Umbilical cord (tissue), 2 donors: ENCODE measurements at places on chromosomes 7 and 10.

- no peak for DNase-seq
These were observed 4.6 kb downstream of the NCAPG2 start for GRCh38 chr7:158700008-158700407.

GRCh38 chr10:58010073-58010702, 257.5 kb downstream of the IPMK start:
- DNase-seq, result no peak

- DNase-seq, result no peak
These were observed 236.2 kb downstream of the ELFN1 start for GRCh38 chr7:1906087-1906830.

GRCh38 chr7:74179935-74180604, 5.9 kb downstream of the EIF4H start:
- DNase-seq, result no peak

DNA sequence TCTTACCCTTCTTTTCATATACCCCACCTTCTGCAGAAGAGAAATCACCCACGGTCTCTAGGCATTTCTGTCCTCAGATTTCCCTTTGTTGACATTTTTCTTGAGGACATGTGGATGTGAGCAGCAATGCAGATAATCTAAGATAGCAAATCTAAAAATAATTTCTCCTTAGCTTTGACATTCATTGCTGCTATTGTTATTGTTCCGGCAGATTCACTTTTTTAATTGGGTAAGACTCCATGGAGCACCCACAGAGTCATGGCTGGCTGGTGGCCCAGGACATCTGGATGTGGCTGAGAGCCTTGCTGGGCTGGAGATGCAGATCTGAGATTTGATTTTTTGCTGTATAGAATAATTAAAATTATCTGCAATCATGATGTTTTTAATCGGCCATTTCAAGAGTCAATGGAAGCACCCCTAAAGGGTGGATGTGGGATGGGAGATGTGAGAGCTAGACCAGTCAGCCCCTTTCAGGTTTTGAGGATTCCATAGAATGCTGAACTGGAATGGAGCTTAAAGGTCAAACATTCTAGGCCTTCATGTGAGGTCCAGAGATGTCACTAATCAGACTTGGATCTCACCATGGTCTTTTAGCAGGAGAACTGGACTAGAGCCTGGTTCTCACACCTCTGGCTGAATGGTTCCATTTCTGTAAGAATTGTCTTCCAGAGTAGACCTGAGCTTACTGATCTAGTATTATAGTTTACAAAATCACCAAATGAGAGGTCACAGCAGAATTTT, 37.5 kb downstream of the TAS2R41 start:
- DNase-seq, result no peak

DNA sequence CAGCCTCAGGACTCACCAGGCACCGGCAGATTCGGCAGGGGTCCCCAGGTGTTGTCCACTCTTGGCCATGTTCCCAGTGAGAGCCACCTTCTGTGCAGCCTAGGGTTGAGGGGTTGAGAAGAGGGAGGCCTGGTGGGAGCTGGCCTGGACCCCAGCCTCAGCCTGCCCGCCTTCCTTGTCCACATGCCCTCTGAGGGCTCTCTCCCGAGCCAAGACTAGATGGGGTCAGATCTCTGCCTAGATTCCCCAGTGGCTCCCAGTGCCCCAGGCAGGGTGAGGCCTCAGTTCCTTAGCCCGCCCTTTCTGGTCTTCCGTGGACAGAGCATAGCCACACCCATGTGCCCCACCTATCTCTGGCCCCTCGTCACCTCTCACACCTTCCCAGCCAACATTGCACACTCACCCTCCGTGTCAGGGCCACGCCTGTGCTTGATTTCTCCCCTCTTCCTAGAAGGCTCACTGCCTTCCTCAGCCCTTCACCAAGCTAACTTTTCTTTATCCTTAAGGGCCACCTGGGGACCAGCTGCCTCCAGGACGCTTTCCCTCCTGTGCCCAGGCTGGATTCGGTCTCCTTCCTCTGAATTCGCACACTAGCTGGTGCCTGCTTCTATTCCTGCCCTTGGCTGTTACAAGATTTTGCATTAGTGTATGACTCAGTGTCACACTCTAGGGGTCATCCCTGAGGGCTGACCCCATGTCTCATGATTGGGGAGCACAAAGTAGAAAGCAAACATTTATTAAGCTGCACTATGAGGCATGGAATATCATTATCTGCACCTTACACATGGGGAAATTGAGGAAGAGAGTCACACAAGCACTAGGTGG, 7.5 kb downstream of the KCP start:
- no peak for DNase-seq

- peak; percentile 75 for DNase-seq
These were observed 15.4 kb downstream of the GSDME start for GRCh38 chr7:24741679-24742505.

- no peak for DNase-seq
These were observed 1.4 kb downstream of the RAB11FIP2 start for GRCh38 chr10:118045158-118045836.

DNA sequence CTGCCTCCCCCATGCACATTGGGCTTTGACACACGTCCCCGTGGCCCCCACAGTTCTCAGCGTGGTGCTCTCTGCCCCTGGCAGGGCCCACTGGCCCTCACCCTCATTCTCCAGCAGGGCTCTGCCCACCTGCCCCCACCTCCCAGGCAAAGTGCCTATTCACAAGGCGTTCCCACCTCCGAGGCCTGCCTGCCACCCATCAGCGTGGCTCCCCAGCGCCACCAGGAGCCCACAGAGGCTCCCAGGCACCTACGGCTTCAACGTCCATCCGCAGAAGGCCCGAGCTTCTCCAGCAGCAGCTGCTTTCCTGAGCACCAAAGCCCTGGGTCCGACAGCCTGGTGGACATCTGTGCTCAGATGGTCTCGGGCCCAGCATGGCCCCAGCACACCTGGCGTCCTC, 211.8 kb upstream of the PPP2R2D start:
- no peak for DNase-seq

DNA sequence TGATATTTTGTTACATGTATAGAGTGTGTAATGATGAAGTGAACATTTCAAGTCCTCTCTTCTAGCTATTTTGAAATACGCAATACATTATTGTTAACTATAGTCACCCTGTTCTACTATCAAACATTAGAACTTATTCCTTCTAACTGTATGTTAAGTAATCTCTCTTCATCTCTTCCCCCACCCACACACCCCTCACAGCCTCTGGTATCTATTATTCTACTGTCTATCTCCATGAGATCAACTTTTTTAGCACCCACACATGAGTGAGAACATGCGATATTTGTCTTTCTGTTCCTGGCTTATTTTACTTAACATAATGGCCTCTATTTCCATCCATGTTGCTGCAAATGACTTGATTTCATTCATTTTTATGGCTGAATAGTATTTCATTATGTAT, 57.7 kb upstream of the EGR2 start:
- DNase-seq, result no peak

- peak; percentile 66 for DNase-seq
These were observed 274.4 kb downstream of the NEBL start for GRCh38 chr10:20622531-20623211.

GRCh38 chr10:59126261-59126660, 50.2 kb upstream of the PHYHIPL start:
- no peak for DNase-seq

DNA sequence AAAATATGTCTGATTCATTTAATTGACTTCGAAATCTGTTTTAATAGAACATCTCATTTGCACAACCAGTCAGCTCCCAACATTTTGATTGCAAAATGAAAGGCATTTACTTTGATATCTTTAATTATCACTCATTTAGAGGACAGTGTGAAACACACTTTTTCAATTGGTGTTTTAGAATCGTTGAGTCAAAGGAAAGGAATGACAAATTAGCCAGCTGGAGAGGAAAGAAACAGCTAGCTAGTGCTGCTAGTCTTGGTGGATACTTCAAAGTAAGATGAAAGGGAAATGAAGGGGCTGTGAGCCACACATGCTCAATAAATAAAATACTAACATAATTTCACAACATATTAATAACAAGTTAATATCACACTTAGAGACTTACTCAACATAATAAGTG, 570.2 kb downstream of the PHTF2 start:
- no peak for DNase-seq

GRCh38 chr7:43942997-43943396, 16.8 kb downstream of the UBE2D4 start:
- DNase-seq, result no peak

DNA sequence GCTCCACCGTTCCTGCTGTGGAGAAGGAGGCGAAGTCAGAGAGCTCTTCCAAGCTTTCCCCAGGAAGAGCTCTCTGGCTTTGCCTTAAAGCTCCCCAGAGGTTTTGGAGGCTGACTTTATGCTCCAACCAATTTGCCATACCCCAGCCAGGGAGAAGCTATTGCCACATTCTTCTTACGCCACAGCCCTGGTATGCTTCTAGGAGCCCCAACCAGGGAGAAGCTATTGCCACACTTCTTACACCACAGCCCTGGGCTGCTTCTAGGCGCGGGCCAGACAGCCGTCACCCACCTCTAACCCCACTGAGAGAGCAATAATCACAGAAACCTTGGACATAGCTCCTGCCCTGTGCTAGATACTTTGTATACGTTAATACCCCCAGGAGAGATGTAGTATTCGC, 951 bp downstream of the ELOVL3 start:
- no peak for DNase-seq

DNA sequence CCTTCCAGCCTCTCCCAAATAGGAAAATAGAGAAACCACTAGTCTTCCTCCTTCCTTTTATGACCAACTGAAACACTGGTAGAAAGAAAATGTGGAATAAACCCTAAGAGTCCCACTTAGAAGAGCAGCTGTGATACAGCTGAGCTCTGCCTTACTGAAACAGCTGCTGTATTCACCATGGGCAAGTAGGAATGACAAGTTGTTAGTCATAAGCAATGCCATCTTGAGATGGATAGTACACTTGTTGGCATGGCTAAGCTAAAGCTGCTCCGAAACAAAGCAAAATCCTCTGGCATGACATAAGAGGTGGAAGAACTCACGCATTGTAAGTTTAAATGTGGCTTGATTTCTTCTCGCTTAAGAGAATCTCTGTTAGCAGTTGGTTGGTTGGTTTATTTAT, 48.3 kb upstream of the TMEM236 start:
- no peak for DNase-seq

DNA sequence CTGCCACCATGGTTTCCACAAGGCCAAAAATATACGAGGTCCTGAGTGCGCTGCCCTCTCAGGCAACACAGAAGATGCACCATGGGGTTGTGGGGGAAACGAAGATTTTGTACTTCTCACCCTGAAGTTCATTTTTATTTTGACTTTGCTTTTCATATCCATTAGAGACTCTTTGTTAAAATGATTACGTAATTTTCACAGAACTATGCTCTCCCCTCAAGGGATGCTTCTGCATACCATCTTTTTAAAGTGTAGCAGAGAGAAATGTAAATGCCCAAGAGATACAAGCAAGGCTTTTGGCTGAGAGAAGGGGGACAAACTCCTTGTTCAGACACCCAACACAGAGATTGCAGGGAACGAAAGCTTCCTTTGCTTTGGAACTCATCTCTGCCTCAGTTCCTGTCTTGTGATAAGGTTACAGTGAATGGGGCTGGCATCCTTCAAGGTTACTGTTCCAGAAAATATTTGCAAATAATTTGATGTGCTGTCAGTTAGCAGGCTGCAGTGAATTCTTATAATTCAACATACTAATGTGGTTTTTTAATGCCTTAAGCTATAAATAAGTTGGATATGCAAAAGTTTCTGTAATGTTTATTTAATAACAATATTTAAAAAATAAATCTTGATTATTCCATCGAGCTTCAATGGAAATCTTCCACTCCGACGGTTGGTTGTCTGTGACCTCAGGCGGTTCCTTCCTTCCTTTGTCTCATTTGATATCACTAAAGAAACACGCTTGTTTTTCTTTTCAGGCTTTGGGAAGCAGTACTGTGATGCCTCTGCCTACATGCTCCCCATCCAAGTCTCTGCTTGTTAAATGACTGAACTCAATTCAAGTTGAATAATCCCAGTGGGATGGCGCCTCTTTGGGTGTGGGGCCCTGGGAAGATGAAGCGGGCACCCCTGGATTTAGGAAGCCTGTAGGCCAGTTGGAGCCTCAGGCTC, 209.3 kb upstream of the CTBP2 start:
- DNase-seq, result no peak

GRCh38 chr7:18607025-18607424, 111.5 kb downstream of the HDAC9 start:
- DNase-seq, result no peak
